ENCODE measurements at places on chromosomes 7 and 10.
A peak's percentile ranks its signal among the peaks of the same experiment; 100 is the strongest.

DNA sequence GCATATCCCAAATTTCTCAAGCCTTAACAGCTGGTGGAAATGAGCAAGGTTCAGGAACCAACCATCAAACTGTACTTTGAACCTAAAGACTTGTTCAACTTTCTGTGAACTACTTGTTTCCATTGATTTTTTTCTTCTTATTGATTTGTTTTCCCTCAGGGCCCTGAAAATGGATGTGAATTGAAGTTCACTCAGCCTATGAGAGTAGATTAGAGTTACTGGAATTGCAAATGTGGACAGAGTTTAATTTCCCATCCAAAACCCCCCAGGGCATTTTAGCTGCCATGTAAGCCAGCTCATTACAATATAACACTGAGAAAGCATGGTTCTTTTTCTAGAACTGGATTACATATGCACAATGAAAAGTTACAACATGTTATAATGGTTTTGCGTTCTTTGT, 1105.7 kb downstream of the REEP3 start:
- DNase-seq, result no peak

- no peak for DNase-seq
These were observed 75.8 kb downstream of the MAD1L1 start for GRCh38 chr7:2156756-2157472.

- DNase-seq, result peak; percentile 33
These were observed 718 bp upstream of the UMAD1 start for GRCh38 chr7:7639847-7640220.

- DNase-seq, result peak; percentile 29
These were observed at the start of gene GIMAP1 for GRCh38 chr7:150716368-150716767. GIMAP1 (plus strand) TSS chr7:150716613; CDS start chr7:150719048, 2,435 bp downstream.

DNA sequence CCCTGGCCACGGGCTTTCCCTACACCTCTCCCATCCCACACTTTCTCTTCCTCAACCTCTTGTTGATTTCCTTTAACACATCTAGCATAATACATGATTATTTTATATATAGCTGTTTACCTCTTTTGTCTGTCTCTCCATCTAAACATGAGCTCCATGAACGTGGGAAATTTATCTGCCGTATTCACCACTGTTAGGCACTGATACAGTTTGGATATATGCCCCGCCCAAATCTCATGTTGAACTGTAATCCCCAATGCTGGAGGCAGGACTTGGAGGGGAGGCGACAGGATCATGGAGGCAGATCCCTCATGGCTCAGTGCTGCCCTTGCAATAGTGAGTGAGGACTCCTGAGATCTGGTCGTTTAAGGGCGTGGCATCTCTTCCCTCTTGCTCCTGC, 5.7 kb downstream of the CYTH3 start:
- DNase-seq, result no peak

DNA sequence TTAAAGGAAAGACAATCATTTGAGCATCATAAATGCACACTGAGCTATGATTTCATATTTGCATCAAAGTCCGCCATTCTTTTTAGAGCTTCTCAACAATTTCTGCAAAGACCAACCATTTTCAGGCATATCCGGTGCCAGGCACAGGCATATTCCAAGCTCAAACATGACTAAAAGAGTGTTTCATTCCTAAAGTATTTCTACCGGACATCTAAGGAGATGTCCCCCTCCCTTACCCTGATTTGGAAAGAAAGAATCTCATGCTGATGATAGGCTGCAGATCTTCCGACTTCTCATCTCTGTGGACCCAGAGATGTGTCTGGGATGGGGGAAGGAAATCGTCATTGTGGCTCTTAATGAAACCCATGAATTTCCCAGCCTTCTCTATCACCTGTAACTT, 600.5 kb upstream of the MGMT start:
- no peak for DNase-seq

DNA sequence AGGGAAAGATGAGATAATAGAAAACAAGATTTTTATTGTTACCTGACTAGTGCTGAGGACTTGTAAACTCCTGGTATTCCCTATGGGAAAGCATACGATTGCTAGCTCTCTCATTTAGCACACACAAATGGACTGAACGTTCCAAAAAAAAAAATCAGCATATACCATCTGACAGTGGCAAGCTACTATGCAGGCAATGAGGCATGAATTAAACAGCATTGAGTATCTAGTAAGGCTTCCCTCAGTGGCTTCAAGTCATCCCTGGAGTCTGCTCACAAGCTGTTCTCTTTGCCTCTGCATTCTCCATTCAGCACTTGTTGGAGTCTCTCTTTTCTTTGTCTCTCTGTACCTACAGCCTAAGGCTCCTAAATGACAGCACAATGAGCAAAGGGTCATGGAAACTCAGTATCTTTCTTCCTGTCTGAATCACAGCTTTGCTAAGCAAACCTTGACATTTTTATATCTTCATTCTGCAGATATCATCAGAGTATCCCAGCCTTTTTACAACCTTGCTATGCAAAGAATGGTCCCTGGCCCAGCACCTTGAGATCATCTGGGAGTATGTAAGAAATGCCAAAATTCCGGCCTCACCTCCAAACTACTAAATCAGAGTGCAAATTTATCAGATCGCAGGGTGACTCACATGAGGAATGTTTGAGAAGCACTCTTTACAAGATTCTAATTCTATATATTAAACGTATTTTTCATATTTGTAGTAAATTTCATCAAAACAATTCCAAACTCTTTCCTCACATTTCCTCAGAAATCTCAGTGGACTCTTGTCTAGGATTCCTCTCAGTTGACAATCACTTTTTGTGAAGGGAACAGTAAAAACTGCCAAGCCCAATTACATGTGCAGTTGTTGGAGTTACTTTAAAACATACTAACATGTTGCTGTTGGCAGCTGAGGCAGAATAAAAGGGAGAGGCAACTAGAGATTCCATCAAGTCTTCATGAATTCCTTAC, 10.8 kb upstream of the LIPA start:
- no peak for DNase-seq

- DNase-seq, result no peak
These were observed 23.6 kb downstream of the RGS10 start for GRCh38 chr10:119518936-119519335.

DNA sequence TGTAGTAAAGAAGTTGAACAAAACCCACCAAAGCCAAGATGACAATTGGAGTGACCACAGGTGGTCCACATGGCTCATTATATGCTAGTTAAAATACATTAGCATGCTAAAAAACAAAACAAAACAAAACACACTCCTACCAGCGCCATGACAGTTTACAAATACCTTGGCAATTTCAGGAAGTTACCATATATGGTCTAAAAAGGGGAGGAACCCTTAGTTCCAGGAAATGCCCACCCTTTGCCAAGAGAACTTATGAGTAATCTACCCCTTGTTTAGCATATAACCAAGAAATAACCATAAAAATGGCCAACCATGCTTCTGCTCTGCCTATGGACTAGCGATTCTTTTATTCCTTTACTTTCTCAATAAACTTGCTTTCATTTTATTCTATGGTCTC, 979.1 kb upstream of the POT1 start:
- peak; percentile 63 for DNase-seq

GRCh38 chr7:46847126-46847525, 734.8 kb downstream of the TNS3 start:
- no peak for DNase-seq

- DNase-seq, result peak; percentile 80
These were observed 5.0 kb downstream of the MXI1 start for GRCh38 chr10:110212119-110213006.

DNA sequence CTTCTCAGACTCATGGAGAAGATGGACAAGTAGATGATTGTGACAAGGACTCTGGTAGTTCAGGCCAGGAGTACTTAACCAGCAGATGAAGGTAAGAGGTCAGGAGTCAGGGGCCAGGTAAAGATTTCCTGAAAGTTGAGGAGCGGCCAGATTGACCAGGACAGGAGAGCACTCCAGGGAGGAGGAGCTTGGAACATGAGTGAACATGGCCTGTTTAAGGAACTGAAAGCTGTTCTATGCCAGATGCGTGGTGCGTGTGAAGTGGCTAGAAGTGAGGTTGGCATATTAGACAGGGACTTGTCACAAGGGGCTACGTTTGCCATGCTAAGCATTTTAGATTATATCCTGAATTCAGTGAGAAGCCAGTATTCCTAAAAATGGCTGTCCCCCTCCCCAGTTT, 157.2 kb downstream of the WNT2 start:
- no peak for DNase-seq

DNA sequence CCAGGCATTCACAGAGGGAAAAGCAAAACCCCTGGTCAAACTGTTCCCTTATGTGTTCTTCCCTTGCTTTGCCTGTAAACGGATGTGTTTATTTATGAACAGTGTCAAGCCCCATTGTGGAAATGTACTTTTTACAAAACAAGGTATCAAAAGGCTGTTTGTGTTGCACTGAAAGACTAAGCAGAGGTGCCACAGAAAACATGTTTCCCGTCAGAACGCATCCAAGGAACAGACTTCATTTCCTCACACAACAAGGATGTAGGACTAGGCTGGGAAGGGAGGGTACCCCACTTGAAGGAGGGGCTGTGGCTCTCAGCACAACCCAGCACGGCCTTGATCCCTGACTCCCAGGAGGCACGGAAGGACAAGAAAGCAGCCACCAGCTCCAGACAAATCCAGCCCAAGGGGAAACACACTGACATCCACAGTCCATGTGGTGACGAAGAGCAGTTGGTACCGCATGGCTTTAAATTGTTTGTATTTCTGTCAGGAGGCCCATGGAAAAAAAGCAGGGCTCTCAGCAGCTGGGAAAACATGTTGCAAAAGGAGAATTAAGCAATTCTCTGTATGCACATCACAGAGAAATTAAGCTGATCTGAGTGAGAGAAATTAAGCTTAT, 85.6 kb downstream of the RNF216 start:
- DNase-seq, result no peak

- no peak for DNase-seq
These were observed 64.9 kb downstream of the DAGLB start for GRCh38 chr7:6382817-6383216.

DNA sequence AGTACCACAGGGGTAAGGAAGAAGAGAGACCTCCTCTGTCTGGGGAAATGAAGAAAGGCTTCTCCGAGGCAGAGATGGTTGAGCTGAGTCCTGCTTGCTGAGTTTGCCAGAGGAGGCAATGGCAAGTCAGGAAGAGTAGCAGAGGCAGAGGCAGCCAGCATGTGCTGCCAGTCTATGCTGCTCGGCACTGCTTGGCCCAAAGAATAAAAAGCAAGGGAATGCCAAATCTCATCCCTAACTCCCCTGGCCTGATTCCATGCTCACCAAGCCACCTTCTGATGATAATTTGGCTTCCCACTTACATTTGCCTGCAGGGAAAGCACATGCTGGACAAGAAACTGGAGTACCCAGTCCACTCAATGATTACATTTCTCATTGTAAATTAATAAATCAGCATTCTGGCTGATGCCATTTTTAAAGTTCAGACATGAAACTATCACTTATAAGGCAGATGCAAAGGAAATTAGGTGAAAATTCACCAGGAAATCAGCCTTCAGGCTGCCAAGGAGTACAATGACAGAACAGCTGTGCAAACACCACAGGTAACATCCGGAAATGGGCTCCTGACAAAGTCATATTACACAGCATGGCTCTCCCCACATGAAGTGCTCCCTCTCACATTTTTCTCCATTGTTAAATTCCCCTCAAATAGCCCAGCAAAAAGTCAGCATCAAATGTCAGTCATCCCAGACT, 245.9 kb downstream of the MTERF1 start:
- DNase-seq, result no peak

DNA sequence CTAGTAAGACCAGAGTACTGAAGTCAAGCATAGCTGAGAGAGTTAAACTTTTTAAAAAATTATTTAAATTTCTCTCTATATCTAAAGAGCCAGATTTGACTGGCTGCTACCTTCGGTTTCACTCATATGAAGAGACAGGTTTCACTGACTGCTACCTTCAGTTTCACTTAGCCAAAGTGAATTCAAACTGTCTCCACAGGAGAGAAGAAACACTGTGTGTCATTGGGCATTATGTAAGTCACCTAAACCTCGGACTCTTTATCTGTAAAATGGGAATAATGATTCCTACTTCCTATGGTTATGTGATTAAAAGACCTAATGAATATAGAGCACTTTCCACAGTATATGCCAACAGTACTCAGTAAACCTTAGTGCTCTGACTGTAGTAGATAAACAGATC, 41.6 kb upstream of the MET start:
- no peak for DNase-seq

GRCh38 chr10:51251110-51251509, 176.8 kb downstream of the PRKG1 start:
- DNase-seq, result no peak

DNA sequence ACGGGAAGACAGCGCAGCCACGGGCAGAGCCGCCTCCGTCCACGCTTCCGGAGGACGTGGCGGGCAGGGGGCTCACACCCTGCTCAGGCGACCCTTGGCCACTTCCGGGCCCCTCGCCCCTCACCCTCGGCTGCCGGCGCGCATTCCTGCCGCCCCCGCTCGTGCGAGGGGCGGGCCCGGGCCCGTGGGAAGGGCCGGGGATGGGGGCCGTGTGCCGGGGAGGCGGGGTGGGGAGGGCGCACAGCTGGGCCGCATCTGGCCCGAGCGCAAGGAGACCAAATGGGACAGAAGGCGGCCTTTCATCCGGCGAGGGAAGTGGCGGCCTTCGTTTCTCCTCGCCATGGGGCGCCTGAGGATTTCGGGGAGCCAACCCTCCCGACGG, 846 bp upstream of the LFNG start:
- no peak for DNase-seq

- no peak for DNase-seq
These were observed 37.0 kb upstream of the CHST15 start for GRCh38 chr10:124130198-124130900.

- no peak for DNase-seq
These were observed 64.4 kb upstream of the MXI1 start for GRCh38 chr10:110142965-110143364.

DNA sequence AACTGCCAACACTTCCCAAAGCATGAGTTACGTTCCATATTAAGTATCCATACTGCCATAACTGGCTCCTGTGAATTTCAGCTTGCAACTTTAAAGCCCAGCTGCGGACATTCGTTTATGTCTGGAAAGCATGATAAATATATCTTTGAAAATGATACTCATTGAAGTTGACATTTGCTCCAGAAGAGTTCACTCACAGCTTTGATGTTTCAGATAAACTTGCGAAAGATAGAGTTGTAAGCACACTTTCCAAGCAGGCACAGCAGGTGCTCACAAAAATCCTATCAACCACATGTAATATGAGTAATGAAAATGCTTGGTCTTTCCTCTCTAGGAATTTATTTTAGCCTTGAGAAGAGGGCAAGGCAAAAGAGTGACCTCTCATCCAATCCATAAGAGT, 4.5 kb downstream of the CHCHD3 start:
- no peak for DNase-seq
